ENCODE measurements at places on chromosomes 2 and 18. TPM values are rescaled to one million over a fixed set of nuclear protein-coding genes. Genes with fewer than 3 reads are reported as not detected.

NOSTRIN gene
- polyA plus RNA-seq: not detected

TACR1 gene
- not detected for polyA plus RNA-seq

DNA sequence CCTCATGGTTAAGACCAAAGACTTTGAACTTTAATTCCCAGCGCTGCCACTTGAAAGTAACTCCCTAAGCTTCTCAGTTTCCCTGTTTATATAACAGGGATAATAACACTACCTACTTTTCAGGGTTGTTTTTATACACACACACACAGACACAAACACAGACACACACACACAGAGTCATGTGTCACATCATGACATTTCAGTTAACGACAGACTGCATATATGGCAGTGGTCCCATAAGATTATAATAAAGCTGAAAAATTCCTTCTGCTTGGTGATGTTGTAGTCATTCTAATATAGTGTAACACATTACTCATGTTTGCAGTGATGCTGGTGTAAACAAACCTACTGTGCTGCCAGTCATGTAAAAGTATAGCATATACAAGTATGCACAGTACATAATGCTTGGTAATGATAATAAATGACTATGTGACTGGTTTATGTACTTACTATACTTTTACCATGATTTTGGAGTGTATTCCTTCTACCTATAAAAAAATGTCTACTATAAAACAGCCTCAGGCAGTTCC is 89.2 kb upstream of the ITGA4 start:
- DNase-seq: no peak

DNA sequence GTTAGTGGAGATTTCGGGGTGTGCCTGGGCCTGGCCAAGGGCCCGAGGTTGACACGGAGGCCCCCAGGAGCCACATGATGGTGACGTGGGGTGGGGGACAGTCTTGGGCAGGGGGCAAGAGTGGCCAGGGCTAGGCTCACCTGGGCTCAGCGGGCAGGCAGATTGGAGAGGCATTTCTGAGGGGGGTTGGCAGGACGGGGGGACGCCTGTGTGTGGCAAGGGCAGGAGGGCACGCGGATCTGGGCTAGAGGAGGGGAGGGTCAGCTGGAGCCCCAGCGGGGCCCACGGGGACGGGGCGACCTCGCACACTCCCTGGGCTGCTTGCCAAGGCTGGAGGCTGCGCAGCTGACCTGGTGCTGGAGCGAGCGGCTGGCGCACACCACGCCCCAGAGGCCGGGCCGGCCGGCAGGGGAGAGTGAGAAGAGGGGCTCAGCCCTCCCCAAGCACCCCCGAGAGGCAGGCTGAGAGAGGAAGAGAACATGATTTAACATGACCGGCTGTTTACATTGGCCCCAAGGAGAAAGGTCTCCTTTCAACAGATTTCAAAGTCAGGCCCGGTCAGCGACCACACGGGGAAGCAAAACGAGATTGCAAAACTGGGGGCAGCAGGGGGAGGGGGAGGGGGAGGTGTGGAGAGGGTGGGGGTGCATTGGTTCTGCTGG is 38.0 kb upstream of the SNED1 start:
- peak; percentile 93 for DNase-seq

KYNU gene
- not detected for polyA plus RNA-seq

GRCh38 chr2:55045780-55046179 is 4.5 kb downstream of the RTN4 start:
- no peak for DNase-seq

- no peak for DNase-seq
These were observed 308.8 kb upstream of the LYPD1 start for GRCh38 chr2:132978840-132979239.

REEP1 gene
- polyA plus RNA-seq: 0.13 TPM

DNA sequence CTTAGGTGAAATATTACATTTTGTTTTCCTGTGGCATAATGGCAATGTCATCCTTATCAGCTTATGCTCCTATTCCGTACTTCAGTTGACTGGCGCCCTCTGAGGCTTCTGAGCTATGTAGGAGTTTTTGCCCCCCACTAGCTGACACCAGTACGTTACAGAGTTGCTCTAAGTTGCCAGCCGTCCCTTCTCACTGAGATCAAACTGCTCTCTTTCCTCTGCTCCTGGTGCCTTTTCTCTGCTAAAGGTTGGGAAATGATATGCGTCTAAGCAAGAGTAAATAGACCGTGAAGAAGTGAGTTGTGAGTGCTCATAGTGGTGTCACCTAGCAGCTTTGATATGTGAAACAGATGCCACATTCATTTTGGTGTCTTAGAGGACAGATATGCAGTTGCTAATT is 99.2 kb downstream of the RAPGEF4 start:
- no peak for DNase-seq

RGPD4 gene
- 0.02 TPM for polyA plus RNA-seq

DNA sequence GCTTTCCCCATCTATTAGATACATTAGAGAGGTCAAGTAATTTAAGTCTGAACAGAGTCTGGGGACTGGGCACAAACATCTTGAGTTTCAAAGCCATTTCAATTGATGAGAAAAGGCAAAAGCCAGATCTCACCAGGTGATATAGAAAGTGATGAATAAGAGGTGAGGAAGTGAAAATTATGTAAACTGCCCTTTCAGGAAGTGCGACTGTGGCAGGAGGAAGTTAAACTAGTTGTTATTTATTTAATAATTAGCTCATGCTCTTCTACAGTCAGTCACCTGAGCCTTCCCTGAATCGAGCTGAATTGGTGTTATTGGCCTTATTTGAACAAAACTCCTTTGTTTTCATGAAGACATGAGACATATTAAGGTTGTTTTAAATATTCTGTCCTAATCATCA is 115.1 kb downstream of the CDH20 start:
- DNase-seq: no peak

DNA sequence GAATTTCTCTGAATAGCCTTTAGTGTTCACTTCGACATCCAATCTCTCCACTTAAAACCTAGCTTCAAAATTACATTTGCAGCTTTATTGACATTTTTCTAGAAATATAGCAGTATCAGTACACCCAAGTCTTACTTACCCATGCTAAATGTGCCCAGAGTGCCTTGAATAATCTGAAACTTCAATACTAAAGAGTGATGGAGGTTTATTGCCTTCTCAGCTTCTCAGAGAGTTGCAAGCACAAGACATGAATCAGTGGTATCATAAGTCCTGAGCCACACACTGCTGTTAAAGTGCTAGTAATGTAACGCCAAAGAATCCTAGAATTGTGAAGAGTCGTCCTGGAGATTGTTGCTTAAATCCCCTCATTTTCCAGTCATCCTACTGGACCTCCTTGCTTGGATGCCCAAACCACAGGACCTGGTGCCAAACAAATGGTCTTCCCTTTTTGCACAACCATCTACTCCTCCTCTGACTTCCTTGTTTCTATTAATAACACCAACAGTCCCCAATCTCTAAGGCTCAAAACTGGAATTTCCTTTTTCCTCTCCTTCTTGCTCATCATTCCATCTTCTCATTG is 83.2 kb upstream of the SPATS2L start:
- DNase-seq: no peak

DNA sequence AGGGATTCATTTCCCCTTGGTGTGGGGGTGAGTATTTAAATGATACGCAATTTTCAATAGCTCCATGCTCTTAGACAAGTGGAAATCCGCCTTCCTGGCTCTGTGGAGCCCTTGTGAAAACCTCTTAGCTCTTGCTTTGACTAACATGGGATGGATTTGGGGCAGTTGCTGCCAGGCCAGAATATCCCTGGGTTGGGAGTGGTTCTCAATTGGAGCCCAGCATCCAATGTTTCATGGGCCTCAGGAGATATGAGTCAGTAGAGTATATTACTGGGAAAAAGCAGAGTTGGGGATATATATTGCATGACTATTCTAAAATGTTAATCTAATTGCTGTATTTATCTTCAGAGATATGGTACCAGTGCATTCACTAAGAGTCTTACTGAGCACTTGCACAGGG is 104.4 kb upstream of the IL1R2 start:
- no peak for DNase-seq

DNA sequence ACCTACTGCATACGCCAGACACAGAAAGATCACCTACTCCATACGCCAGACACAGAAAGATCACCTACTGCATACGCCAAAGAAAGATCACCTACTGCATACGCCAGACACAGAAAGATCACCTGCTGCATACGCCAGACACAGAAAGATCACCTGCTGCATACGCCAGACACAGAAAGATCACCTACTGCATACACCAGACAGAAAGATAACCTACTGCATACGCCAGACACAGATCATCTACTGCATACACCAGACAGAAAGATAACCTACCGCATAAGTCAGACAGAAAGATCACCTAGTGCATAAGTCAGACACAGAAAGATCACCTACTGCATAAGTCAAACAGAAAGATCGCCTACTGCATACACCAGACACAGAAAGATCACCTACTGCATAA is 25.8 kb downstream of the COA5 start:
- no peak for DNase-seq

DNA sequence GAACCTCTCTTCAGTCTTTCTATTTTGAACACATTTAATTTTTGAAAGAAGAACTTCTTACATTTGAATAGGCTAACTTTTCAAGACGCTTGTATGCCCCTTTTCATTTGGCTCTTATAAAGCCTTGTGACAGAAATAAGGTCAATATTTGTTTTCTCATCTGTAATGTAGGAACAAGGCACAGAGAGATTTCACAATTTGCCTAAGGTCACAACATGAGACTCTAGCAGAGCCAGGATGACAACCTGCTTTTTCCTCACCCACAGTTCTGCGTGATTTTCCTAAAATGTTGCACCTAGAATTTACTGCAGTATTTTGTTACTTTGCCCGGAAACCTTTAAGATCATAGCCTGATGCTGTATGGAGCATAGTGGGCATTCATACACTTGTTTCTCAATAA is 67.4 kb downstream of the TXNL1 start:
- no peak for DNase-seq

SCN2A gene
- polyA plus RNA-seq: 7.3 TPM

GRCh38 chr2:205156457-205156856 is 525.8 kb upstream of the NRP2 start:
- DNase-seq: no peak

DNA sequence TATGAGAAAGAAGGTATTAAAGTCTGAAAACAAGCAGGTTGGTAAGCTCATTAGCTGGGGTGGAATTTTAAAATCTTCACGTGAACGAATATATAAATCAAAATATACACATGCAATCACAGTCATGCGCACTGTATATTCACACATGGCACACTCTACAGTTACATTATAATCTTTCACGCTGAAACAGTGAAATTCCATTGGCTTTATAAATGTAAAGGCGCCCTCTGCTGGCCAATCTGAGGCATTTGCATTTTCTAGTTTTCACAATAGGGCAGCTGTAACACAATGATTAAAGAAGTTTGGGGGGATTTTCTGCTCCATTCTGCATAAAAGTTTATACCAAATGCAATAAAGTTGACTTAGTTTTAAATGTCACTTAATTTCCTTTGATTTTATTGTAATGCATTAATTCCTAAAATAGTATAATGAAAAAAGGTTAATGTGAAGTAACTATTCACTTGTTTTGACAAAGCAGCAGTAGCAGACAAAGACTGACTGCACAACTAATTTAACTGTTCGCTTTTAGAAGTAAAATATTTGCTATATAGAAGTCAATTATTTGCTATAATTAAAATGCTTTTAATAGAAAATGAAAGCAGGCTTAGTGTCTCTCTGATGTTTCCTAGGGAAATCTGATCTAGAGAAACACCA is 17.2 kb downstream of the IFIH1 start:
- DNase-seq: peak; percentile 37

DNA sequence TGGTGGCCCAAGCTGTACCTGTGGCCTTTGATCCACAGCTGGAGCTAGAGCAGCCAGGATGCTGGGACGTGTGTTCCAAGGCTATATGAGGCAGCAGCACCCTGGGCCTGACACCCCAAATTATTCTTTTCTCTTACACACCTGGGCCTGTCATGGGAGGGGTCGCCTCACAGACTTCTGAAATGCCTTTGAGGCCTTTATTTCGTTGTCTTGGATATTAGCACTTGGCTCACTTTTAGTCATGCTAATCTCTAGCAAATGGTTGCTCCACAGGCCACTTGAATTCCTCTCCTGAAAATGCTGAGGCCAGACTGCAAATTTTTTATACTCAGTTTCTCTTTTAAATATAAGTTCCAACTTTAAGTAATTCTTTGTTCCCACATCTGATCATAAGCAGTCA is 22.0 kb upstream of the IL1R2 start:
- no peak for DNase-seq

GRCh38 chr2:233426619-233427342 is 72.5 kb downstream of the DGKD start:
- no peak for DNase-seq

DNAH7 gene
- polyA plus RNA-seq: 1.2 TPM

BUB1 gene
- 10.9 TPM for polyA plus RNA-seq

- DNase-seq: no peak
These were observed 1.5 kb downstream of the KLF7 start for GRCh38 chr2:207164006-207164831.

DNA sequence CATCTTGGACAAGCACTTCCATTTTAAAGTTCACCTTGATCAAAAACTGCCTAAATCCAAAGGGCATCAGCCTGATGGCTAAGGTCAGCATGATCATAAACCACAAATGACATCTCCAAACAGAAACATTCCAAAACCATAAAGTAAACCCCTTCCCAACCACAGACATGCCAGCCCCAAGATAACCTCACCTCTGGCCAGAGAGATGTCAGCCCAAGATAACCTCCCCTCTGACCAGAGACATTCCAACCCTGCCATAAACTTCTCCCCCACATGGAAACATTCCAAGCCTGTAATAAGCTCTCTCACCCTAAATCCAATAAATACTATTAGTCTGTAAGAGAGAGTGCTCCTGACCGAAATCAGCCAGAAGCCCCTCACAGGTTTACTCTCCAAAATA is 18.6 kb upstream of the MARCO start:
- DNase-seq: no peak

EPB41L5 gene
- 5.3 TPM for polyA plus RNA-seq

TRMT61B gene
- polyA plus RNA-seq: 11.0 TPM

- no peak for DNase-seq
These were observed 115.7 kb downstream of the NCKAP5 start for GRCh38 chr2:133452583-133452982.

- DNase-seq: peak; percentile 42
These were observed 45.3 kb upstream of the TANC1 start for GRCh38 chr2:158923180-158923594.

COL4A3 gene
- polyA plus RNA-seq: not detected

SLC25A52 gene
- polyA plus RNA-seq: not detected

DNA sequence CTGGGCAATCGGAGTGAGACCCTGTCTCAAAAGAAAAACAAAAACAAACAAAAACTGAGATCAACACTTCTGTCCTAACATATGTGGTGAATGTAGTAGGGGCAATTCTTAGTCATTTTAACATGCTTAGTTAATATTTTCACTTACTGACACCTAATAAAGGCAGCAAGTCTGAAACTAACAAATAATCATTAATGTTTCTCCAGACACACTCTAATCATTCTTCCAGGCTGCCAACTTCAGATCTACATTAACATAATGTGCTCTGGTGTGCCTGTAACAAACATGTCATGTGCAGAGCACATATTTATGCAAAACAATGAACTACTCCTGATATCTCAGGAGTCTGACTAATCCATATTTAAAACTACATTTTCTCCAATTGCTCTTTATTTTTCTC is 6.0 kb downstream of the KRCC1 start:
- no peak for DNase-seq

DNA sequence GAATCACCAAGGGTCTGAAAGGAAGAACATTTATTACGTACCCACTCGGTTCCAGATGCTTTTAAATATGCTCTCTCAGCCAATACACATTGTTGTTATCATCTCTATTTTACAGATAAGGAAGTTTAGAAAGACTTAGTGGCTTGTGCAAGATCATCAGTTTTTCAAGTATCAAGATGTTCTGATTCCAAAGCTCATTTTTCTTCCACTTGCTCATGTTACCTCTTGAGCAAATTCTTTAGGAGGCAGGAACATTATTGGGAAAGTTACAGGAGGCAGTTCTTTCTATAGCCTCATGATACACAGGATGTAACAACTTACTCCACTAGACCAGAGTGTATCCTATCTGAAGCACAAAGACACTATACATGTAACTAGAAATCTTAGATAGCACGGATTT is 65.0 kb upstream of the MMADHC start:
- DNase-seq: no peak
